Pulmonary artery endothelial cell (primary cell): ENCODE measurements at places on chromosomes 4 and X.

DNA sequence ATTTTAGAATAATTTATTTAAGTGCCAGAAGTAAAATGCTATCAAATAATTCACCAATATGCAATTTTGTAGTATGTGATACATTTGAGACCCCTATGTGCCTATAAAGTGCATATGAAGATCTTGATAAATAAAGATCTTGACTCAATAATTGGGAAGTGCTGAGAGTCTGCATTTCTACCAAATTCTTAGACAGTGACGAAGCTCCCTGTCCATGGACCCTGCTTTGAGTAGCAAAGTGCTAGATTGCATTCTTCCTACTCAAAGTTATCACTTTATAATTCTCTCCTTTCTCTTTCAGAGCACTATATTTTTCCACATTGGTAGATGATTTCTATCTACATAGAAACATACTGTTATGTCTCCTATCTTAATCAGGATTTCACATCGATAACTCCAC lies 1393.9 kb downstream of the ARAP2 start:
- DNase-seq: no peak

DNA sequence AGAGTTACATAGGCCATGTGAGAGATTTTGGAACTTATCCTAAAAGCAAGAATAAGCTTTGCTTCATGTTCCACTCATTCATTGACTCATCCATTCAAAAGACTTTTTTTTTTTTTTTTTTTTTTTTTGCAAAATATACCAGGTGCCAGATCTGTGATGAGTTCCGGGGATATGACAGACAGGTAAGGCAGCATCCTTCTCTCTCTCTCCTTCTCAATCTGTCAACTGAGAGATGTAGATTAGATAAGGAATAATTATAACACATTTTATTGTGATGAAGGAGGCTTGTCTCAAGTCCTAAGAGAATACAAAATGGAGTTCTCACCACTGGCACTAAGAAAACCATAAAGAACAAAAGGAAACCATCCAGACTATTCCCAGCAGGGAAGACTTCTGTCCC lies 190.2 kb upstream of the CPEB2 start:
- DNase-seq: no peak

GRCh38 chrX:13346646-13347045 lies 26.8 kb upstream of the ATXN3L start:
- no peak for DNase-seq

GRCh38 chr4:172134521-172134920 lies 321.3 kb downstream of the GALNTL6 start:
- DNase-seq: no peak

DNA sequence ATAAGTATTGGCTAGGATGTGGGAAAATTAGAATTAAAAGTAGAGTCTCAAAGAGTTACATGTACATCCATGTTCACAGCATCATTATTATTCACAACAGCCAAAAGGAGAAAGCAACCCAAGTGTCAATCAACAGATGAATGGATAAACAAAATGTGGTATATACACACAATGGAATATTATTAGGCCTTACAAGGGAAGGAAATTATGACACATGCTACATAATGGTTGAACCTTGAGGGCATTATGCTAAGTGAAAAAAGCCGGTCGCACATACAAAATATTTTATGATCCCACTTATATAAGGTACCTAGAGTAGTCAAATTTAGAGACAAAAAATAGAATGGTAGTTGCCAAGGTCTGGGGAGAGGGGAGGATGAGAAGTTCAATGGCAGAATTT lies 80.1 kb downstream of the HUWE1 start:
- DNase-seq: peak; percentile 10

- DNase-seq: no peak
Measured at GRCh38 chrX:479273-479981, 92.7 kb upstream of the PPP2R3B start.

GRCh38 chrX:48937054-48937907 lies 18.5 kb upstream of the PIM2 start:
- no peak for DNase-seq
